AG04449 (cell line): ENCODE measurements at places on chromosomes 1 and 21.

GRCh38 chr1:200896531-200897196 is 2.0 kb downstream of the INAVA start:
- DNase-seq = no peak

DNA sequence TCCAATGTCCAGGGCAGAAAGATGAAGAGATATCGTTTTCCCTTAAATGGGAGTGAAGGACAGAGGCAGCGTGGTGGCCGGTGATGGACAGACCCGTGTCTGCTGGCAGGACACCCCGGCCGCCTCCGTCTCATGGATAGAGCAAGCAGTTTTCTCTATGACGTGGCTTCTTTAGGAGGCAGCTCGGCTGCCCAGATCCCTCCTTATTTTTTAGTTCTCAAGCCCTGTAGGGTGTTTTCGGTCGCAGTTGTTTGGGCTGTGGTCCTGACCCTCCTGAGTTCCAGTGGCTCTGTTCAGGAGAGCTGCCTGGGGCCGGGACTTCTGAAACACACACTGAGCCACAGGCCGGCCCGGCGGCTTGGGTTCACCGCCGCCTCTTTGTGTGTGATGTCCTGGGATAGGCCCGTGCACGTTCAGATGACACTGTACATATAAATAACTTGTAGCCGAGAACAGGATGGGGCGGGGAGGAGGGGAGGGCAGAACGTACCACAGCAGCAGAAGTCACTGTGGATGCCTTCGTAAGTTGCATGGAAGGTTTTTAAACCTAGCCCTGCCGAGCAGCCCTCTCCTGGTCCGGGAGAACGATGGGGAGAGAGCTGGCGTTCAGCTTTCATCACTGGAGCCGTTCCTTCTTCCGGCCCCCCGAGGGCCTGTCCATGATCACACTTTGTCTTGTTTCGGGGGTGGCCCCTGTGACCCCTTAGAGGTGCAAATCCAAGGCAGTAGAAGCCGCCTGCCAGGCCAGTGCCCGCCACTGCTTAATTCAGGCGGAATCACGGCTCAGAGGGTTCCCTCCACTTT is 65.2 kb downstream of the SIK1 start:
- peak; percentile 63 for DNase-seq

DNA sequence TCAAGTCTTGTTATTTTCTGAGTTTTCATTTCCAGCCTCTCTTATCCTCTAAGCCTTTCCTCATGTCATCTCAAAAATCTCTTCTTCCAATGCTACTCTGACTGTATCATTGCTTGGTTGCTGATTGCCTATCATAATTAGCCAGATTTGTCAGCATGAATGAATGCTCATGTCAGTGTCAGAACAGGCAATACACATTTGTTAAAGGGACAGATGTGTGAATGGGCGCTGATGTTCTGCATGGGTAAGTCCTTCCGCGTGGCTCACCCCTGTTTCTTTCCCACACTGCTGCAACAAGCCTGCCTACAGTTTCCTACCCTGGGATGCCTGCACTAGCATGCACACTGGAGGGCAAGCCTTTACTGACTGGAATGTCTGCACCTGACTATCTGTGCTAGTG is 100.6 kb downstream of the RHOU start:
- no peak for DNase-seq

DNA sequence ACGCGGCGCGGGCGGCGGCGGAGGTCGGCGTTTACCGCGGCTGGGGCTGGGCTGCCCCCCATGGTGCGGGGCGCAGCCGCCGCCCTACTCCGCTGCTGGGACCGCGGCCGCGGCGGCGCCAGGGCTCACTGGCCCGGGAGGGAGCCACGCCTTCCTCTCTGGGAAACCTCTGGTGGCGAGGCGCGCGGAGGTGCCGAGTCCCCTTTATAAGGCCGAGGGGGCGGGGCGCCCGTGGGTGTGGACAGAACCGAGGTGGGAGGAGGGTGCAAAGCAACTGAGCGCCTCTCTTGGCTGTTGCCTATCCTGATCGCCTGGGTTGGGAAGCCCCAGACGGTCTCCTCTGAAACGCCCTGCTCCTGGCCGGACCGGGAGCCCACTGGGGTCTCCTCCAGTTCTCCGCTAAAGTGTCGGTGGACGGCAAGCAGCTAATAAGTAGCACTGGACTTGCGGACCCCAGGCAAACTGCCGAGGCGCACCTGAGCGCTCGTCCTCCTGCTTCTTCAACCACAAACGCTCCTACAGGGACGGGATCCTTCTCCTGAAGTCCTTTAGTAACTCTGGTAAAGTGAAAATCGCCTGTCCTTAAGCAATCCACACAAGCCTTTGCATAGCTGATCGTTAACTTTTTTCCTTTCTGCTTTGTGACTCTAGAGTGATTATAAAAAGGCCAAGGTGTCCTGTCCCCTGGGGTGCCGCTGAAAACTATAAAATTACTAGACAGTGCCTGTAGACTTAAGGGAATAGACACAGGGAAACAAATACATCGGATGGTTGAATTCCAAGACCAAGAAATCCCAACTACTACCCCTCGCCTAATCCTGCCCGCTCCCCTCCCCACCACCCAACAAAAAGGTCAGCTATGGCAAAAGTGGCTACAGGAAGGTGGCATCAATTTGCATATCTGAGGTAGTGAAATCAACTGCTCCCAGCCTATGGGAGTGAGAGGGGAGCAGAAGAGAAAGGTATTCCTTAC is at the start of gene PTGER3:
TSS of gene PTGER3 (minus strand) at position 182 of the 973 bp plus-strand sequence. CDS start 239 bp downstream, outside the sequence.
- no peak for DNase-seq

GRCh38 chr1:165635329-165635728 is 4.3 kb downstream of the MGST3 start:
- no peak for DNase-seq

GRCh38 chr1:27526569-27527222 is 36.7 kb upstream of the WASF2 start:
- DNase-seq = no peak
